H1 (cell line): ENCODE measurements at places on chromosomes 5 and 9. TPM values are rescaled to one million over a fixed set of nuclear protein-coding genes. Genes with fewer than 3 reads are reported as not detected.

CTXN3 gene
- total RNA-seq = not detected in 2 replicates

DNA sequence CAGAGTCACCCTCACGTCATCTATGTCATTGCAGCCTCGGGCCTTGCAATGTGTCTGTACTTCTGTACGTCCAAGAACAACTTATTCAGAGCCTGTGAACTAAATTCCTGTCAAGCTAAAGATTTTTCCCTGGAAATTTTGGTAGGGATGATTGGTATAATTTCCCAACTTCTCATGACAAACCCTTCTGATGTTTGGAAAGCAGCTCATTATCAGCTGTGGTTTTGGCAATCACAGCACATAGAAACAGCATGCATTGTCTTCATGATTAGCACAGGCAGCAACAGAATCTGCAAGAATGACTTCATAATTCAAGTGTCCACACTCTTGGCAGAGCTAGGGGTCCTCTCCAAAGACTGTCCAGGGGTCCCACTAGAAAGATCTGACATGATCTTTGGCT is 49.5 kb downstream of the APBA1 start:
- H3K27me3 ChIP-seq = no peaks in the 10 kb centered on the region
- no peak for DNase-seq
- H3K36me3 ChIP-seq = no peaks in the 10 kb centered on the region
- no peak overlapping the region for H3K4me3 ChIP-seq

DNA sequence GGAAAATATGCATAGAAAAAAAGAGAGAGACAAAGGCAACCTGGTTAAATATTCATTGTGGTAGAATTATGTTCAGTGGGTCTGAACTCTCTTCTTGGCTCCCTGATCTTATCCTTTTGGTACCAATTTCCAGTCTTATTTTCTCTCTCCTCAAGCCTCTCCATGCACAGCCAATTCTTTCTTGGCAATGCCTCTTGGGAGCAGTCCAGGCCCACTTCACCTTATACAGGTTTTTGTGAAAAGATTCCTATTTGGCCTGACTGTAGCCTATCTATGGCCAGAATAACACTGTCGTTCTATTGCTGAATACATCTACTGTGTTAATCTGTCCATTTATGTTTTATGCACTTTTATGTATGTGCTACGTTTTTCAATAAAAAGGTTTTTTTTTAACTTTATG is 2.7 kb downstream of the ELOVL7 start:
- H3K27me3 ChIP-seq = peaks cover 17% of the 10 kb centered on the region
- no peak overlapping the region for H3K4me3 ChIP-seq
- no peak overlapping the region for H3K27ac ChIP-seq
- no peak for DNase-seq

GRCh38 chr5:165014439-165014838 is 1509.0 kb downstream of the MAT2B start:
- H3K36me3 ChIP-seq = no peaks in the 10 kb centered on the region
- H3K27me3 ChIP-seq = no peaks in the 10 kb centered on the region
- DNase-seq = no peak
- no peak overlapping the region for H3K4me3 ChIP-seq

DNA sequence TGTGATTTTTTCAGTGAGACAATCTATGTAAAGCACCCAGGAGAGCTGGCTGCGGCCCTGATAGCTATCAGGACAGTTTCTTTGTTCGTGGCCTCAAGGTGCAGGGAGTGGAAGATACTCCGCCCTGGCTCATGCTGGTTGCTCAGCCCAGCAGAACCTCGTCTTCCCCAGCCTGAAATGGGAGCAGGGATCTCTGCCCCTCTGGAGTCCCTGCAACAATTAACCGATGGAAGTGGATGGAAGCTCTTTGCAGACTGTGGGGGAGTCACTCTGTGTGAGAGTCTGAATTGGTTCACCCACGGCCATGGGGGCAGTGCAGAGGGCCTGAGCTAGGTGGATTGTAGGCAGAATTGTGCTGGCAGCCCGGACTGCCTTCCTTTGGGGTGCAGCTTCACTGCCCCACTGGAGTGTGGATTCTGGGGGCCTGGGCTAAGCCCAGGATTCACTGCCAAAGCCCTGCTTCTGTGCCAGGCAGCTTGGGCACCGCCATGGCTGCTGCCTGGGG is 2.8 kb downstream of the AIF1L start:
- peaks cover 44% of the 10 kb centered on the region for H3K4me1 ChIP-seq
- H3K27me3 ChIP-seq = no peaks in the 10 kb centered on the region
- H3K27ac ChIP-seq = no peak overlapping the region
- DNase-seq = no peak
- peaks cover 4% of the 10 kb centered on the region; the same call in 1 of the 2 replicates for H3K36me3 ChIP-seq

DNA sequence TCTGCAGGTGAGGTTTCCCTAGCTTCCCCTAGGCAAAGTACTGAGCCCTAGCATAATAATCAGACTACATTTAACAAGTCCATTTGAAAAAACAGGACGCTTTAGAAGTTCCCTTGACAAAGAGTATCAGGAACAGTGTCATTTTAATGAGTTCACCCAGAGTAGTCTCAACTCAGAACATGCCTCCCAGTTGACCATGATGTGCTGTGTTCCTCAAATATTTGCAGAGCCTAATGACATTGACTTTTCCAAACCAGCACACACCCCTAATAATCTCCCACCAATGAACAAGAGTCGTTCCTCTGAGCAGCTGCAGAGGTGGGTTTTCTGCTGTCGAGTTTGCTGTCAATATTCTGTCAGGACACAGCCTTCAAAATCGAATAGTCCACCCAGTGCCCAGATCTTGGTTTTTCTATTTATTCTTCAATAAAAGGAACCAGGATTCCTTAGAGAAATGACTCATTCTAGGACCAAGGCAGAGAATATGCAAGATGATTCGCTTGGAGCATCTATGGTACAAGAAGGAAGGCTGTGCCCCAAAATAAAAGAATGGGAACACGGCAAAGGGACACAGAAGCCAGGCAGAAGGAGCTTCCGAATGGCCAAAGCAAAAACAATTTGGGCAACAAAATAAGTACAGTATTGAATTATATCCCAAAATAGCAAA is 57.6 kb downstream of the OTULIN start:
- DNase-seq = no peak
- H3K4me1 ChIP-seq = peaks cover 4% of the 10 kb centered on the region; the same call in 1 of the 2 replicates
- H3K27ac ChIP-seq = no peak overlapping the region
- H3K36me3 ChIP-seq = no peaks in the 10 kb centered on the region
- H3K4me3 ChIP-seq = no peak overlapping the region
- no peaks in the 10 kb centered on the region; the same call in 1 of the 2 replicates for H3K27me3 ChIP-seq

- peak; percentile 66 for DNase-seq
- no peaks in the 10 kb centered on the region for H3K27me3 ChIP-seq
- H3K4me3 ChIP-seq = peak overlapping the region; percentile 79
Observed at GRCh38 chr5:58459146-58460001, 512 bp downstream of the PLK2 start.

- no peaks in the 10 kb centered on the region for H3K27me3 ChIP-seq
- no peak for DNase-seq
- peak overlapping the region; percentile 98 for H3K4me3 ChIP-seq
- H3K27ac ChIP-seq = 0 out of 2 replicates have a peak overlapping the region, but pooled peaks have one; percentile 57
- no peaks in the 10 kb centered on the region for H3K36me3 ChIP-seq
Observed at GRCh38 chr5:75716715-75717081, 539 bp downstream of the POC5 start.

- H3K4me1 ChIP-seq = no peaks in the 10 kb centered on the region
- no peak overlapping the region for H3K4me3 ChIP-seq
- no peak overlapping the region for H3K27ac ChIP-seq
- H3K36me3 ChIP-seq = no peaks in the 10 kb centered on the region
- DNase-seq = no peak
Observed at GRCh38 chr5:139486201-139486600, 3.6 kb upstream of the STING1 start.

SPAG8 gene
- 0.37 and 0.55 TPM in 2 replicates for total RNA-seq

DNA sequence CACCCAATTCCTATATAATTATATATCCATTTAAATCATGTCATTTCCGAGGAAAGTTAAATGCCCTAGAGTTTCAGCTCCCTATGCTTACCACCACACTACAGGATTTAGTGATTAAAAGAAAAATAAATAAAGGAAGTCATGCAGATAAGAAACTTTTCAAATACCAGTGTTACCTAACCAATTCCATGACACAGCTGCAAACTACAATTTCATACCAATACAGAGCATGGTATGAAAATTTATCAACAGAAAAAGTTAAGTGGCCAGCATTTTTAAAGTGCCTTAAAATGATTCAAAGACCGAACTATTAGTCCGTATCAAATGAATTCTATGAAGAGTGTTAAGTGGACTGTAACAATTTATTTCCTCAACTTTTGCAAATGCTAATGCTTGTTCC is 35.9 kb downstream of the CEP120 start:
- no peaks in the 10 kb centered on the region for H3K27me3 ChIP-seq
- peaks cover 69% of the 10 kb centered on the region for H3K36me3 ChIP-seq
- no peak overlapping the region for H3K27ac ChIP-seq
- H3K4me3 ChIP-seq = no peak overlapping the region

DNA sequence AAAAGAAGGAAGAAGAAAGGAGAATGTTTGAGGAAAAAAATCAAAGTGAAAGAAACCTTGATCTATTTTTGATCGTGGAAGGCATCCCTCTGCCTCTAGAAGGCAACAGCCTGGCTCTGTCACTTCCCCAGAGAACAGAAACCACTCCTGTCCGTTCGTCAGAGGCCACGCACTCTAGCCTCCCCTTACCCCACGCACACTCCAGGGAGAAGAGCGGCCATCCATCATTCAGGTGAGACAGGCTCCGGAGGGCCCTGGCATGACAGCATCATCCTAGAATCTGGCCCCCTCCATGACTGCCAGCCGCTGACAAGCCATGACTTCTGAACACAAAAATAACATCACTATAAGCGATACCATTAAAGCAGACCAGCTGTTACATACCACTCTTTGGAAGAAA is 135.8 kb downstream of the ROR2 start:
- H3K4me3 ChIP-seq = no peak overlapping the region
- H3K36me3 ChIP-seq = no peaks in the 10 kb centered on the region
- H3K27ac ChIP-seq = no peak overlapping the region
- DNase-seq = no peak
- no peaks in the 10 kb centered on the region for H3K27me3 ChIP-seq

- no peaks in the 10 kb centered on the region for H3K36me3 ChIP-seq
- no peak for DNase-seq
- H3K27me3 ChIP-seq = no peaks in the 10 kb centered on the region
- no peak overlapping the region for H3K27ac ChIP-seq
Observed at GRCh38 chr5:87074934-87075541, 192.6 kb upstream of the RASA1 start.

ADAM19 gene
- total RNA-seq = 21.4 and 22.7 TPM in 2 replicates

TMEFF1 gene
- total RNA-seq = 67.8 and 68.2 TPM in 2 replicates

MYOZ3 gene
- 19.1 and 19.4 TPM in 2 replicates for total RNA-seq

DNA sequence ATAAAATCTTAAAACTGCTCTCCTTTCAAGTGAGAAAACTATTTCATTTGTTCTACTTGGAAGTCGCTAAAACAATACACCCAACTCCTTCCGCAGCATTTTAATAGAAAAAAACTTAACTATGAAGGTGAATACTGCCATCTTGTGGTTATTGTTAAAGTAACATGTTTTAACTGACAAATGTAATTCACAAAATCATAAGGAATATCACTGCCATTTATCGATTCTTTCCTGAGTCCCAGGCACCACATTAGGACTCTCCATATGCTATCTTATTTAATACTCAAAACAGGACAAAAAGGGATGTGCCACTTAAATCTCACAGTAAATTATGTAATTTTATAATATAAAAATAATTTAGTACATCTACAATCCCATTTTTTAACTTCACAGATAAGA is 130.5 kb upstream of the ITGA1 start:
- H3K27me3 ChIP-seq = no peaks in the 10 kb centered on the region
- no peak overlapping the region for H3K4me3 ChIP-seq
- no peaks in the 10 kb centered on the region for H3K4me1 ChIP-seq

DNA sequence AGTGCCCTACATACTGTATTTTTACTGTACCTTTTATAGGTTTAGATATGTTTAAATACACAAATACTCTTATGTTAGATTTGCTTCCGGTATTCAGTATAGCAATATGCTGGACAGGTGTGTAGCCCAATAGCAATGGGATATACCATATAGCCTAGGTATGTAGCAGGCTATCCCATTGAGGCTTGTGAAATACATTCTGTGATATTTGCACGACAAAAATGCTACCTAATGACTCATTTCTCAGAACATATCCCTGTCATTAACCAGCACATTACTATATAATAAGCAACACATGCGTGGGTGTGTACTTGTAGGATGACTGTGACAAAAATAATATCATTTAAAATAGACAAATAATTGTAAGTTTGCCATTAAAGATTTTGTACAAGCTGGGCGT is 208.8 kb downstream of the MRPS30 start:
- H3K4me1 ChIP-seq = no peaks in the 10 kb centered on the region
- no peak overlapping the region for H3K27ac ChIP-seq
- DNase-seq = no peak
- H3K27me3 ChIP-seq = no peaks in the 10 kb centered on the region
- no peak overlapping the region for H3K4me3 ChIP-seq

NTRK2 gene
- 0.04 and 0.08 TPM in 2 replicates for total RNA-seq

C9orf153 gene
- total RNA-seq = 0.65 TPM in 1 of 2 replicates, not detected in the other

DNA sequence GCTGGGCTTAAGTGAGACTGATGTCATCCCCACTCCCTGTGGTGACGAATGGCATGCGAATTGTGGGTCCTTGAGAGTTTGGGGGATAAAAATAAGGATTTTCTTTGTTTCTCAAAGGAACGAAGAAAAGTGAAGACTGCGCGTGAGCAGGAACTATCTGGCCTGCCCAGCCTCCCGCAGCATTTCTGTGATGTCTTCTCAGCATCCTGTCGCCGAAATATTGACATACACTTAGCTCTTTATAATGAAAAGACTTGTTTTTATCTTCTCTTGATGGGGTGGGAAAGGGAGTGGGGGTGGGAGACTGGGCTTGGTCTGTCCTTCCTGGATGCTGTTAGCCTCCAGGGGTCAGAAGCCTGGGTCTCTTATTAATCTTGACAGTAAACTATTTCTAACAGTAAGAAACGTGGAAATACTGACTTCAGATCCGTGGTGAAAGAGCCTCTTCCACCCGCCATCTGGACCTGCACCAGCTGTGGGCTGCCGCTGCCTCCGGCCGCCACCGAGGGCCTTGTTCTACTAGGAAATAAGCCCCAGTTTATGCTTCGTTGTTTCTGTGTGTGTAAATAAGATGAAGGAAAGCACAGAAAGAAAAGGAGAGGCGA is 239.6 kb downstream of the FANCC start:
- no peaks in the 10 kb centered on the region for H3K27me3 ChIP-seq
- no peak overlapping the region for H3K27ac ChIP-seq
- no peak overlapping the region for H3K4me3 ChIP-seq
- peaks cover 9% of the 10 kb centered on the region for H3K4me1 ChIP-seq
- no peak for DNase-seq
- H3K36me3 ChIP-seq = no peaks in the 10 kb centered on the region

OR1Q1 gene
- total RNA-seq = not detected in 2 replicates

- H3K27ac ChIP-seq = no peak overlapping the region
- H3K36me3 ChIP-seq = no peaks in the 10 kb centered on the region
- H3K4me3 ChIP-seq = no peak overlapping the region
Observed at GRCh38 chr5:93513298-93513697, 67.7 kb downstream of the NR2F1-AS1 start.

SERF1B gene
- 58.5 and 59.0 TPM in 2 replicates for total RNA-seq

DNA sequence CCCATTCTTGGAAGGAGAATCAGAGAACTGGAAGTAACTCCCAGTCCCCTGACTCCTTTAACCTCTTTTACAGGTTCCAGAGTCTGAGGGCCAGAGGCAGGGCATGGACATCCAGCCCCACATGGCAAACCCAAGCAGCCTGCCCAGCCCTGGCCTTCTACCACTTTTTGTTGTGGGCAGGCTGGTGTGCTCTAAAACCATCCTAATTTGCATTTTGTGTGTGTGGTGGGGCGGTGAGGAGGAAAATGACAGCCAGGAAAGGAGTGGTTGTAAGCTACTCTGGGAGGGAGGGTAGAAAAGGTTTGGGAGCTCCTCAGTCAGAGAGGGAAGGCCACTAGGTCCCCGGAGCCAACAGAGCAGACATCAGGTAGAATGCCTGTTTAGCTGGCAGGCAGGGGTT is 90.6 kb downstream of the PSD2 start:
- no peak for DNase-seq
- H3K4me3 ChIP-seq = no peak overlapping the region
- peaks cover 2% of the 10 kb centered on the region for H3K27me3 ChIP-seq
- no peaks in the 10 kb centered on the region; the same call in 1 of the 2 replicates for H3K4me1 ChIP-seq
- H3K27ac ChIP-seq = no peak overlapping the region
- H3K36me3 ChIP-seq = no peaks in the 10 kb centered on the region

N4BP3 gene
- total RNA-seq = 36.0 and 39.2 TPM in 2 replicates
